Fibroblast of skin of back (primary cell): ENCODE measurements at places on chromosomes 6 and 20.
A peak's percentile ranks its signal among the peaks of the same experiment; 100 is the strongest.

GRCh38 chr6:42365021-42365420, 86.7 kb downstream of the TRERF1 start:
- DNase-seq, result no peak

DNA sequence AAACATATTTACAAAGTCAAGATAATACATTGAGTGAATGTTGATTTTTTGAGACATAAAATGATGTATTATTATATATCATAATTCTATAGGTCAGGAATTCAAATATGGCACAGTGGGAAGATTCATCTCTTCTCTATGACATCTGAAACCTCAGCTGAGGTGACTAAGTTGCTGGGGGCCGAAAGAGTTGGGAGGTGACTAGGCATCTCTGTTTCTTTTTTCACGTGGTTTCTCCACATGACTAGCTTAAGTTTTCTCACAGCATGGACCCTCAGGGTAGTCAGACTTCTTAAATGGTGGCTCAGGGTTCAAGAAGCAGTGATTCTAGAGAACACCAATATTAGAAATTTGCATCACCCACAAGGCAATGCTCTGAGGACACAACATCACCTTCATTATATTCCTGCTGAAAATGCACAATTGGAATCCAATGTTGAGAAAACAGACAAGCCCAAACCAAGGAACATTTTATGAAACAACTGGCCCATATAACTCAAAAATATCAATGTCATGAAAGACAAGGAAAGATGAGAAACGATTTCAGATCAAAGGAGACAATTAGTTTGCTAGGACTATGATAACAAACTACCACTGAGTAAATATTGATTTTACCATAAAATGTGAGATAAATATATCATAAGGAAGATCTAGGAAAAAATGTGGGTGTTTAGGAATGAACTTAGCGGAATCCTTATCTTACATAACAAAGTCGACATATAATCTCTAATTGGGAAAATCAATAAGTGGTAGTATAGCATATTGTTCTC, 273.3 kb upstream of the IRAK1BP1 start:
- DNase-seq, result peak; percentile 62

DNA sequence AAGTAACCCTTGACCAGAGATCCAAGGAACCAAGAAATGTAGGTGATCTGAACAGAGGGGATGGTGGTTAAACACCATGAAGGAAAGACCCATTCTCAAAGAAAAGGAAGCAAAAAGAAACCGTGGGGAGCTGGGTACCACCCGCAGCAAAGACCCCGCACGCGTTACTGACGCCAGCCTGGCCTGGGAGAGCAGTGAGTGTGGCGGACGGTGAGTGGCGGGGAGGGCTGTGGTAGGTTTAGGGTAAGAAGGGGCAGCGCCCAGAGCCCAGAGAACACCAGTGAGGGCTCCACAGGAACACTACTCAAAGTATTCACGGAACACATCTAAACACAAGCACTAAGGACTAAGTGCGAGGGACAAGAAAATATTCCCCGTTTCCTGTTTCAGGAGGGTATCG, 4.2 kb downstream of the GMEB2 start:
- DNase-seq, result no peak

DNA sequence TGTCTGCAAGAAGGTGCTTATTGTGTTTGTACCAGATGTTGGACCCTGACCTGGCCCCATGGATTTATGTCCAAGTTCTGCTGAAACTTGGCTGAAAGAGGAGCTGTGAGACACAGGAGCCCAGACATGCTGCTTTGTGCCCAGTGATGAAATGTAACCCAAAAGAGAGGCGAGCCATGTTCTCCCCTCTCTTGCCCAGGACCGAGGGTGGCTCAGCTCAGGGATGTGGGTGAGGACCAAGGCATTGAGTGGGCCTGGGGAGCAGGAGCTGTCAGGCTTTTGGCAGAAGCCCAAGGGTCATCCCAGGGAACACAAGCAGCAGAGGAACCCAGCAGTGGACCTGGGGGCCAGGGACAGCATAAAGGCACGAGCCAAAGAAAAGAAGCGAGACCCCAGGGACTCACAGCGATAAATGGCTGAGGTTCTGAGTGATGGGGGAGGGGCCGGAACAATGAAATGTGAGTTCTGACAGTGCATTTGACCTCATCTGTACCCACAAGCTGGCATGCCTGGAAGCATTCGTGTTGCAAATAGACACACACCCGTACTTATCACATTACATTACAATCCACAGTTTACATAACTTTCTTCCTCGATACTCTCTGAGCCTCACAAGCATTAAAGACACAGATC, 363.4 kb upstream of the JARID2 start:
- no peak for DNase-seq

DNA sequence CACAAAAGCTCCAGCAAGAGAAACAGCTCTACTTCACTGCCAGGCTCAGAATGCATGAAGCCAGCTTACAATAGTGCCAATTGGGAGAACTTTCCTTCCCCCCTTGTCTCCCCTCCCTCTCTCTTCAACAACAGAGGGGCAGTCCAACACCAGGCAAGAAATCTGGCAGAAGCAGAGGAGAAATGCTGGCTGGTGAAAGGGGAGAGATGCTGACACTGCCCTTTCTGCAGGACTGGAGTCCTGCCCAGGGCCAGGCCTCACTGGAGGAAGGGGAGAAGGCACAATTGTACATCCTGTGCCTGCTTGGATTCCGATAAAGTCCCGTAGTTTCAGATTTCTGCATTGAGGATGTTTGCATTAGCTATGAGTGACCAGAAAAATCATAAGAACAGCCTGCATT, 148.6 kb downstream of the LRRC1 start:
- DNase-seq, result no peak

DNA sequence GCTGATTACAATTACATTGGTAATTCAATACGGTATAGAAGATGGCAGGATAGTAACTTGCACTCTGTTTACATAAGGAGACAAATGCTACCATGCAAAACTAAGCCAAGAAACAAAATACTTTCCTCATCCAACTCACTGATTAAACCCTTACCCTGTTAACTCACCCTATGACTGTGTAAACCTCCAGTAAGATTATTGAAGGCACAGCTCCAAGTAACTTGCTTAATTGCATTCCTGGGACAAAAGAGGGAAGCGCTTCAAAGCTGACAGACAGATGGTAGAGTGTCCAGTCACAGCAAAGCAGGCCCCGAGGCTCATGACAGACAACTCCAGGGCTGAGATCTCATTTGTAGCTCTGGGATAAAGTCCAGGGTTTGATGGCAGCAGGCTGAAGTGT, 6.9 kb upstream of the KIF16B start:
- peak; percentile 55 for DNase-seq

- peak; percentile 48 for DNase-seq
Observed at GRCh38 chr6:25788305-25788922, 33.9 kb downstream of the SLC17A4 start.

- DNase-seq, result no peak
Observed at GRCh38 chr20:32879538-32879937, 20.8 kb downstream of the EFCAB8 start.

GRCh38 chr6:150176152-150176551, 33.3 kb downstream of the PPP1R14C start:
- DNase-seq, result no peak

DNA sequence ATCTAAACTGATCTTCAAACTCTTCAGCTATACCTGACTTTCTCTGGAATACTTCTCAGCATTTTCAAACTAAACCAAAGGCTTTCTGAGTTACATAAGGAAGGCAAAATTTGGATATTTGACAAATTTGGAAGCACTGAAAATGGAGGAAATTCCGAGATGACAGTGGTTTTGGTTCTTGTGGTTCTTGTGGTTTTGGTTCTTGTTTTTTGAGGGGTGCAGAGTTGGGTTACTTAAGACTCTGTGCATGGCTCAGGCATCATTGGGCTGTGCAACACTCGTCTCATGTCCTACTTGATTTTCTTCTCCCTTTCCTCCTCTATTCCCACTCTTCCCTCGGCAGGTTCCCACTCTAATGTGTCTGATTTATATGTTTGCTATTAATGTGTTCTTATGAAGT, 78.0 kb downstream of the SLC22A3 start:
- no peak for DNase-seq

- DNase-seq, result no peak
Observed at GRCh38 chr6:110612298-110612697, 135.9 kb upstream of the SLC22A16 start.

DNA sequence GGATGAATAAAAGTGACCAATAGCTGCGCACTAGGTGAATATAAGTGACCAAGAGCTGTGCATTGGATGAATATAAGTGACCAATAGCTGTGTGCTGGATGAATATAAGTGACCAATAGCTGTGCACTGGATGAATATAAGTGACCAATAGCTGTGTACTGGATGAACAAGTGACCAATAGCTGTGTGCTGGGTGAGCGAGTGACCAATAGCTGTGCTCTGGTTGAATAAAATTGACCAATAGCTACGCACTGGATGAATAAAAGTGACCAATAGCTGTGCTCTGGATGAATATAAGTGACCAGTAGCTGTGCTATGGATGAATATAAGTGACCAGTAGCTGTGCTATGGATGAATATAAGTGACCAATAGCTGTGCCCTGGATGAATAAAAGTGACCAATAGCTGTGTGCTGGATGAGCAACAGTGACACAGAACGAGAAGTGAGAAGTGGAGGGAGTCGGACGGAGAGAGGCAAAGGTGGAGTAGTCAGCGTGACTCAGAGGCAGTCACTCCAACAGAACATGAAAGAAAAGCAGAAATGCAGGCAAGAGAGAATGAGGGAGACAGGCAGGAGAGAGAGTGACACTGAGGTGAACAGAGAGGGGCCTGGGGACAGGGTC, 38.5 kb downstream of the RBM38 start:
- no peak for DNase-seq

- peak; percentile 24 for DNase-seq
Observed at GRCh38 chr6:143232849-143233248, 172.2 kb downstream of the AIG1 start.
